T-helper 17 cell (primary cell): ENCODE measurements at places on chromosomes 3 and 15. TPM values are rescaled to one million over a fixed set of nuclear protein-coding genes. Genes with fewer than 3 reads are reported as not detected.

GRCh38 chr3:153626158-153626557 lies 464.1 kb downstream of the RAP2B start:
- DNase-seq: no peak
- no peak overlapping the region for H3K27ac ChIP-seq
- H3K4me1 ChIP-seq: peaks cover 57% of the 10 kb centered on the region
- H3K4me3 ChIP-seq: no peak overlapping the region

The LEKR1 gene
- total RNA-seq: 0.75 TPM

- peak overlapping the region; percentile 19 for H3K27ac ChIP-seq
- H3K4me3 ChIP-seq: peak overlapping the region; percentile 41
- no peak for DNase-seq
- peaks cover 4% of the 10 kb centered on the region for H3K36me3 ChIP-seq
These were observed 10.5 kb downstream of the SQOR start for GRCh38 chr15:45645026-45645980.

- peaks cover 7% of the 10 kb centered on the region for H3K27me3 ChIP-seq
- no peaks in the 10 kb centered on the region for H3K4me1 ChIP-seq
- H3K36me3 ChIP-seq: no peaks in the 10 kb centered on the region
- H3K27ac ChIP-seq: no peak overlapping the region
- H3K4me3 ChIP-seq: no peak overlapping the region
These were observed 16.7 kb downstream of the HCN4 start for GRCh38 chr15:73352082-73352481.

The CAMKV gene
- 0.47 TPM for total RNA-seq

DNA sequence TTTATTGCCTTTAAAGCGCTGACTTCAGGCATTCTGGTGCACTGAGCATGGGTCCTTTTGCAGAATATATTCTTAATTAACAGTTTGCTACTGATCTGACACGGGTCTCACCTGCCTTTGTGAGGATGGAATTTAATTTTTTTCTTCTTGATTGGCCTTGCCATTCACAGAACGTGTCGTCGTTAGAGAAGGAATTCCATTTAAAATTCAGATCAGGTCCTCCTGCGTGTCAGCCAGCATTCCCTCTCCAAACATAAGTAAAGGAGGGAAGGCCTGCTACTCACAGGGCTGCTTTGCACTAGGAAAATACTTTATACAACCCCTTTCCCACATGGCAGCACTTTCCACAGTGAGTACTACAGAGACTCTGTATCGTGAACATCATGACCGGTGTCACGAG lies 492.7 kb downstream of the NTRK3 start:
- H3K36me3 ChIP-seq: no peaks in the 10 kb centered on the region
- H3K27ac ChIP-seq: no peak overlapping the region
- no peak for DNase-seq
- peaks cover 10% of the 10 kb centered on the region for H3K27me3 ChIP-seq
- no peak overlapping the region for H3K4me3 ChIP-seq

DNA sequence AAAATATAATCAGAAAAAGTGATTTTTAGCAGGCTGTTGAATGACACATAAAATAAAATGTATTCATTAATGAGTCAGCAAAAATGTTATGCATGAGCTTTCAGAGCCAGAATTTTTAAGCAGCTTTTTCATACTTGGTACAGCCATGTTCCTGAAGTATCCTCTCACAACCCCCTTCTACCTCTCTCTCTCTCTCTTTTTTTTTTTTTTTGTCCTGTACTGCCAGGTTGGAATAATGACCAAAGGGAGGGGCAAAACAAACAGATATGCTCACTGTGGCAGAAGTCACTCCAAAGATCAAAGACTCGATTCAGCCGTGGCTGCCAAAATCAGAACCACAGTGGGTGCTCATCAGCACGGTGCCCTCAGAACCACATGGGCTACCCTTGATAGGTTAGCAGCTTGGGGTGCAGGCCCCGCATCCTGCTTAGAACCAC lies 383.0 kb downstream of the ZBTB20 start:
- no peak overlapping the region for H3K27ac ChIP-seq
- no peaks in the 10 kb centered on the region for H3K27me3 ChIP-seq
- H3K36me3 ChIP-seq: no peaks in the 10 kb centered on the region
- DNase-seq: no peak

DNA sequence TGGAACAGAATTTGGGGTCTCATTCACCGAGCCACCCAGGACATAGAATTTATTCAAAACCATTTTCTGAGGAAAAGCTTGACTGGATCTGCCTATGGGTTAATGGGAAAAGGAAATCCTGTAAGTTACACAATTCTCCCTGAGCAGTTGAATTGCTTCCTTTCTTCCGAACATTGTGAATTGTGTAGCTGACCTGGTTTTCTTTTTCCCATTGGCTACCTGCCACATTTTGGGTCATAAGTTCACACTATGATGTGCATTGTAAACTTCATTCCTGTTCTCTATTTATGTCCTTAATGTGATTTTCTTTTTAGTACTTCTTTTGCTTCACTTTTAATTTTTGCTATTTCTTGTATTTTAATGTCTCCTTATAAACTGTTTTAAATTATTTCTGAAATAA lies 386.0 kb upstream of the LRRC3B start:
- no peak for DNase-seq
- no peaks in the 10 kb centered on the region for H3K36me3 ChIP-seq
- H3K4me1 ChIP-seq: no peaks in the 10 kb centered on the region
- no peaks in the 10 kb centered on the region for H3K27me3 ChIP-seq

- H3K4me3 ChIP-seq: peak overlapping the region; percentile 97
- peaks cover 36% of the 10 kb centered on the region for H3K4me1 ChIP-seq
- peak overlapping the region; percentile 98 for H3K27ac ChIP-seq
- H3K36me3 ChIP-seq: no peaks in the 10 kb centered on the region
These were observed 292 bp downstream of the USP4 start for GRCh38 chr3:49339581-49339940.

DNA sequence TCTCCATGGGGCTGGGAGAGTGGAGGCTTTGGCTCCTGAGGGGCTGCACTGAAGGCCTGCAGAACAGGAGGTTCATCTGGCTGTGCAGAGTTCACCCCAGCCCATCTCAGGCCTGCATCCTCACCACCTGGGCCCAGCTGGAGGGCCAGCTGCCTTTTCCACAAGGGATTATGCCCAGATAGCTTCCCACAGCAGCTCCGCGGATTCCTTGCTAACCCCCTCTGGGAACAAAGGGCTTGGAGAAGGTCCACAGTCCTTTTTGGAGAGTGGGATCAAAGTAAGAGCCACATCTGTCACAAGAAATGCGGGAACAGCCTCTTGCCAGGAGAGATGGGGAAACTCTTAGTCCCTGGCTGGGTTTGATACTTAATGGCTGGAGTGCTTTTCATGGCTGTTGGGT lies 164.7 kb upstream of the RGMA start:
- H3K27ac ChIP-seq: no peak overlapping the region
- H3K4me1 ChIP-seq: no peaks in the 10 kb centered on the region
- peaks cover 22% of the 10 kb centered on the region for H3K27me3 ChIP-seq

The SNX22 gene
- 0.42 TPM for total RNA-seq

DNA sequence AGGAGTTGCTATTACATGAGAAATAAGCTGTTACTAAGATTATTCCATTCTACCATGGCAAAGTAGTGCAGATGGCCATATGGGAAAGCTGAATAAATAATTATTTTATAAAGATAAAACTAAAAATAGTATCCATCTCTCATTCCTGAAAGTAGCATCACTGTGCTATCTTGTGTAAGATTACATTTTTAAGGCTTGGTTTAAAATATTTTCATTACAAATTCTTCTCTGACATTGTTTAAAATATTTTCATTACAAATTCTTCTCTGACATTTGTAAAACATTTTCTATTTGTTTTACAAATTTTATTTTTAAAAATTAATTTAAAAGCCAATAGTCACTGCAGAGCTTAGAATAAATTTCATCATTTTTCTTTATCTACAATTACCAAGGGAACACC lies 665.5 kb upstream of the NAALADL2 start:
- H3K27me3 ChIP-seq: no peaks in the 10 kb centered on the region
- H3K4me1 ChIP-seq: no peaks in the 10 kb centered on the region
- no peak overlapping the region for H3K27ac ChIP-seq
- no peak overlapping the region for H3K4me3 ChIP-seq
- DNase-seq: no peak
- H3K36me3 ChIP-seq: no peaks in the 10 kb centered on the region

The SPATA12 gene
- total RNA-seq: not detected

The SLC6A11 gene
- not detected for total RNA-seq

DNA sequence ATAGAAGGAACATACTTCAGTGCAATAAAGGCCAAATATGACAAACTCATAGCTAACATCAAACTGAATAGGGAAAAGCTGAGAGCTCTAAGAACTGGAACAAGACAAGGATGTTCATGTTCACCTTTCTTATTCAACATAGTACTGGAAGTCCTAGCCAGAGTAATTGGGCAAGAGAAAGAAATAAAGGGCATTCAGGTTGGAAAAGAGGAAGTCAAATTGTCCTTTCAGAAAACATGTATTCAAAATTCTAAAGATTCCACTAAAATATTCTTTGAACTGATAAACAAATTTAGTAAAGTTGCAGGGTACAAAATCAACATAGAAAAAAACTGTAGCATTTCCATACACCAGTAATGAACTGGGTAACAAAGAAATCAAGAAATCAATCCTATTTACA lies 12.2 kb upstream of the ZNF197 start:
- no peaks in the 10 kb centered on the region for H3K4me1 ChIP-seq
- peaks cover 5% of the 10 kb centered on the region for H3K27me3 ChIP-seq
- no peak overlapping the region for H3K4me3 ChIP-seq
- no peak overlapping the region for H3K27ac ChIP-seq
- no peak for DNase-seq

The CSTA gene
- 2.2 TPM for total RNA-seq

GRCh38 chr3:104316118-104316517 lies 1050.6 kb upstream of the ALCAM start:
- H3K27me3 ChIP-seq: no peaks in the 10 kb centered on the region
- no peak overlapping the region for H3K4me3 ChIP-seq
- H3K36me3 ChIP-seq: no peaks in the 10 kb centered on the region
- DNase-seq: no peak
- no peaks in the 10 kb centered on the region for H3K4me1 ChIP-seq

DNA sequence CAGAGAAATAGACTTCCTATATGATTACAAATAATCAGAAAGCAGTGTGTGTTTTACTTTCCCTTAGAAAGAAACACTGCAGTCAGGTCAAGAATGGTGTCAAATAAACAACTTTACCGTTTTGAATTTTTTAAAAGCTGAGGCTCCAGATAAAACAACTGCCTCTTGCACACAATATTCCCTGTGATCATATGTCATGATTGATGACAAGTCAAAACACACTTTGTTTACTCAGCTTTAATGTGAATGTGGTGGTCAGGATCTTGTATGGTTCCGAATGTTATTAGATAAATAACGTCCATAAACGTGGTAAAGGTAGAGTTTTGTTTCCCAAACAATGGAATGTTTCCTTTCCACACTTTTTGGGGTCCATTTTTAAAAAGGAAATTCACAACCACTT lies 428.4 kb upstream of the MDFIC2 start:
- H3K4me3 ChIP-seq: no peak overlapping the region
- H3K27ac ChIP-seq: no peak overlapping the region
- DNase-seq: no peak
- no peaks in the 10 kb centered on the region for H3K36me3 ChIP-seq

The SYNPR gene
- not detected for total RNA-seq

The RETNLB gene
- not detected for total RNA-seq

GRCh38 chr15:33309602-33310276 lies 1.0 kb upstream of the RYR3 start:
- H3K4me1 ChIP-seq: peaks cover 11% of the 10 kb centered on the region
- H3K4me3 ChIP-seq: peak overlapping the region; percentile 46
- no peak overlapping the region for H3K27ac ChIP-seq
- H3K36me3 ChIP-seq: peaks cover 5% of the 10 kb centered on the region

GRCh38 chr3:106197532-106198194 lies 328.9 kb upstream of the CBLB start:
- no peaks in the 10 kb centered on the region for H3K27me3 ChIP-seq
- H3K27ac ChIP-seq: no peak overlapping the region
- H3K4me1 ChIP-seq: peaks cover 4% of the 10 kb centered on the region
- no peak for DNase-seq

DNA sequence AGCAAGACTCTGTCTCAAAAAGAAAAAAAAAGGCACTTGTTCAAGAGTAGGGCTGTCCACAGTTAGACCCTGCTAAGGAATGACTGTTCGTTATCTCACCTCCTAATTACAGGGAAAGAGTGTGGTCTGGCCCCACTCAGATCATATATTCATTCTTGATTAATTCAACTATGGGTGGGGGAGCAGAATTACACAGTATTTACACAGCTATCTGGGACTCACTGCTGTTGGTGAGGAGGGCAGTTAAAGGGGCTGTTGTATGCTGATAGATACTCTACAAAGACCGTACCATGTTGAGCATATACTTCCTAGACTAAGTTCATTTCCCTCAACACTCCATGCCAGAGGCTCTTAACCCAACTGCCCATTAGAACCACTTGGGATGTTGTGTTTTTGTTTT lies 3.8 kb upstream of the ZNF620 start:
- H3K36me3 ChIP-seq: no peaks in the 10 kb centered on the region
- no peaks in the 10 kb centered on the region for H3K27me3 ChIP-seq
- H3K4me1 ChIP-seq: peaks cover 8% of the 10 kb centered on the region
- H3K27ac ChIP-seq: no peak overlapping the region
- no peak for DNase-seq

DNA sequence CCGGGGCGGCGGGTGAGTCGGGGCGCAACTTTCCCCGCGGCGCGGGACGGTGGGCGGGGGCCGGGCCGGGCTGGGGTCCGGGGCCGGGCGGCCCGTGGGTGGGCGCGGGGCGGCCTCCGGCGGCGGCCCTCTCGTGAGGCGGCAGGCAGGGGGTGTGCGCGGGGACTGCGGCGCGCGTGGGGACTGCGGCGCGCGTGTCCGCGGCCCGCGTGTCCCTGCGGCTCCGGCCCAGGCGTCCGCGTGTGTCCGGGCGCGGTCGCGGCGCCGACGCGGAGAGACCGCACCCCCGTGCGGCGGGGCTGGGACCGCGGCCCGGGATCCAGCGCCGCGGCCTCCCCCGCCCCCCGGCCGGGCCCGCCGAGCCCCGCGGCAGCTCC lies 349 bp downstream of the PLXNA1 start:
- H3K36me3 ChIP-seq: no peaks in the 10 kb centered on the region
- H3K27ac ChIP-seq: no peak overlapping the region
- H3K27me3 ChIP-seq: peaks cover 9% of the 10 kb centered on the region
- H3K4me1 ChIP-seq: peaks cover 25% of the 10 kb centered on the region
- H3K4me3 ChIP-seq: no peak overlapping the region
